AG09309 (cell line): ENCODE measurements at places on chromosomes 1 and 21.

- no peak for DNase-seq
Measured at GRCh38 chr1:181014477-181015250, 8.0 kb downstream of the STX6 start.

DNA sequence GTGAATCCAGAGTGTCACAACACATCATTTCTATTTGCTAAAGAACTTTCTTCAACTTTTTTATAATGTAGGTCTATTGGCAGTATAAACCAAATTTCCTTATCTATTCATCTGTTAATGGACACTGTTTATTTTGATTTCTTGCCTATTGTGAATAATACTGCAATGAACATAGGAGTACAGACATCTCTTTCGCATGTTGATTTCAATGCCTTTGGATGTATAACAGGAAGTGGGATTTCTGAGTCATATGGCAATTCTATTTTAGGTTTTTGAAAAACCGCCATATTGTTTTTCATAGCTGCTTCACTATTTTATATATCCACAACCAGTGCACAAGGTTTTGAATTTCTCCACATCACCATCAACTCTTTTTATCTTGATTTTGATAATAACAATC, 198.7 kb downstream of the KCNT2 start:
- no peak for DNase-seq

DNA sequence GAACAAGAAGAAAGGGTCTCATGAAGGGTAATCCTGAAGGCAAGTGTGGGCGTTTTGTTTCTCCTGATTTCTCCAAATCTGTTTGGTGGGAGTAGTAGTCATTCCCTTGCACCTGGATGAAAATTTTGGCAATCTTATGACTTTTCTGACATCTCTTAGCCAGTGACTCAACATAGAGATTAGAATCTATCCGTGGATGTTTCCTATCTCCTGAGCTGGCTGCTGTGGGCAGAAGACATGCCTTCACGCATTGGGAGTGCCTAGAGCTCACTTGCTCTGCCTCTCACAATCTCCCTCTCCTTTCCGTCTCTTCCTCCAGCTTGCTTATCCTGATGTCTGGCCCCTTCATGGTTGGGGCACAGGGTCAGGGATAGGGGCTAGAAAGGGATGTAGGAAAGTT, 174.2 kb upstream of the NFIA start:
- no peak for DNase-seq

DNA sequence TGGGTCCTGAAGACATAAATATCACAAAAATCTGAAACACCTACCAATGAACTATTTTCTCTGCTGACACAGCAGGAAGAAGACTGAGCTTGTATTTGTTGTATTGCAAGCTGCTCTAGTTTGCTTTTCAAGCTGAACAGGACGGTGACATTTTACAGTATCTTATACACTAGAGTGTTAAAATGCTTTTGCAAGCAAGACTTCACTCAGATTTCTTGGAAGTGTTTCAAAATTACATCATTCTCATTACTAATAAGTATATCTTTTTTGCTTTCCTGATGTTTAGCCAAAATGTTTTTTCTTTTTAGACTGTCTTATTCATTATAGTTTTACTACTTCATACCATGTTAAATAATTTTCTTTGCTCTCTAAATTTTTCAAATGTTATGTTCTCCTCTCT, 427.1 kb upstream of the CXADR start:
- no peak for DNase-seq

DNA sequence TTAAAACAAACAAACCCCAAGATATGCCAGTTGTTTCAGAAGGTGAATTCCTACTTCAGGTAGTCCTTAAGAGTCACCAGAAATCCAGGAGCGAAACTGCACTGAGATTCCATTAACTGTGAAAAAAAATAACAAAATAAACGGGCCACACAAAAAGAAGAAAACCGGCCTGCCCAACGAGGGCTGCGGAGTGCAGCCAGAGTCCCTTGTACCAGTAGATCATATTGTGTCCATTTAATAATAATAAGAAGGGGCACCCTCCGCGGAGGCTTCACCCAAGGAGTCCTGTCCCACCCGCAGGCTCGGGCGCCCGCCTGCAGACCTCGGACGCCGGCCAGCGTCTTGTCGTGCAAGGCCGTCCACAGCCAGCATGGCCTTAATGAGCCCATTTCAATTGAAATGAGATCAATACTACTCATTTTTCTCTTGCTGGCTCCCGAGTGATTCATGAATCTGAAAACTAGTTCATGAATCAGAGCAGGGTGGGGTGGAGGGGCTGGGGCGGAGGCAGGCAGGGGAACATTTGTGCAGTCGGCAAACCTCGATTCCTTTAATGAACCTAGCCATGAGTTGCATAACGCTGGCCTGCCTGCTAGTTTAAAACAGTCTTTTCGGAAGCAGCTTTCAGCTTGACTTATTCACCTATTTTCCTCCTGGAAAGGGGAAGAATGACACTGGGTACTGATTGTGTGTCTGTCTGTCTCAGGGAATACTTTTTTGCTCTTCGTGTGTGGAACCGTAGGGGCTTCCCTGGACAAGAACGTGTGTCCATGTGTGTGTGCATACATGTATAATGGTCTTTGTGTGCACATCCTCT, 113.1 kb upstream of the IRF2BP2 start:
- DNase-seq = peak; percentile 89

DNA sequence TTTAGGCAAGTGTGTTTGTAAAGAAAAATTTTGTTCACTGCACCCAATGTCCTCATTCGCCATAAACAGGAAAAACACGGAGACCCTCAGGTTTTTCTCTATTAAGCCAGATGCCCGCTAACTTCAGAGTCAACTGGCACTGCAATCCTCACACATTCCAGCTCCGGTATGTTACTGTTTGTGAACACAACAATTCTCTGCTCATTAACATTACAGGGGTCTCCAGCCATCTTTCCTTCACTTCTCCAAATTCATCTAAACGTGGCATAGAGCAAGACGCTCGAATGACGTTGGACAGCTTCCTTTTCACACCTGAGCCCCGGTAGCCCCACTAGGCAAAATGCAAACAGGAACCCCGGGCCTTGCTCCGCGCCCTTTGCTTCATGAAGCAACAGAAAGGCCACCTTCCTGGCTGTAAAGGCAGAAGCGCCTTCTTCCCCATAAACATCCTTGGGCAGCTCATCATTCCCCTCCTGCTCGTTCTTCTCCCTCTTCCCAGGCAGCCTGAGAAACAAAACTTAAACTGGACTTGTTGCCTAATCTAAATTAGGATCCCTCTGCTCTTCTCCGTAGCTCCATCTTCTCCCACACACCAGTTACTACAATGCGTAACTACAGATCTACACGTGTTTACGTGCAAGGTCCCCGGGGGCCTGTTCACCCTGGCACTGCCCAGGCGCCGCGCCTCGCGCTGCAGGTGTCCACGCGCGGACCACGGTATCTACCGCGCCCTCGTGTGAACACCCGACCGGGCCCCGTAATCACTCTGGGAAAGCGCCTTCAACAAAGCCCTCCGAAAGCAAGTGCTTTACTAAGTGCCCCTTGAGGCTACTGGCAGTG, 1.2 kb downstream of the LBR start:
- DNase-seq = no peak

DNA sequence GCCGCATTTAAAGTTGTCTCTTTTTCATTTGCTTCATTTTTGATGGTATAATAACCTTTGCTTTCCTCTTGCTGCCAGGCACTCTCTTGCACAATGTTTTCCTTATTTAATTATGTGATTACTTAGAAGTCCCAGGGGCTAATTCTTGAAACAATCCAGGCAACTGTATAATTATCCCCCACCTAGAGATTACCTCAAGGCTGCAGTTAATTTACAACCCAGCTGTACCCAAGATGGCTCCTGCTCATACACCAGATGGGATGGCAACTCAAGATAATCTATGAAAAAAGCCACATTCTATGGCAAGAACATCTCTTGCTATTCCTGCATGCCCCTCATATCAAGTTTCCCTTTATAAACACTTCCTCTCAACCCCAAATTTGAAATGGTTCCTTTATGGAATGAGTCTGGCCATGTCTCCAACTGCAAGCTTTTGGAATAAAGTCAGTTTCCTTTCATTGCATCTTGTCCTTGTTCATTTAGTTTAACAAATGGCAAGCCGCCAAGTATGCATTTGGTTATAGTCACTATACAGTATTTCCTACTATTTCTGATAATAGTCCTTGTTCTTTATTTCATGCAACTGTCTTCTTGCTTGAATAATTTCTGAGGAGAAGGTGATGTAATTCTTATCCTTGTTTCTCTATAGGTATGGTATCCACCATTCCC, 1042.6 kb downstream of the PLA2G4A start:
- no peak for DNase-seq

- DNase-seq = no peak
Measured at GRCh38 chr21:35908311-35909078, 151.8 kb downstream of the SETD4 start.

DNA sequence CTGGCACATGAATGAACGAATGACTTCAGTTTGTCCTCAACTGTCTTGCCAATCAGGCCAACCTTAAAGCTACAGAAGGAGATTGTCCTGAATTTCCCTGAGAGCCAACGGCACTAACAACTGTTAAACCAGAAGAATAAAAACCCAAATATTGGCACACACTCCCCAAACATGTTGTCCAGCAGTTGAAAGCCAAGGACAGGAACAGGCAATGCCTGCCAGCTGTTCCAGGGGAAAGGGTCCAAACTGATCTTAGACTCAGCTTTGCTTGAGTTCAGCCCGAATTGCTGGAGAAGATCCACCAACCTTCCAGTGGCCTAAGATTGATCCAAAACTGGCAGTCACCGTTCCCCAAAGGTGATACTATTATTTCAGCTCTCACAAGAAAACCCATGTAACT, 22.4 kb upstream of the AHCTF1 start:
- no peak for DNase-seq

DNA sequence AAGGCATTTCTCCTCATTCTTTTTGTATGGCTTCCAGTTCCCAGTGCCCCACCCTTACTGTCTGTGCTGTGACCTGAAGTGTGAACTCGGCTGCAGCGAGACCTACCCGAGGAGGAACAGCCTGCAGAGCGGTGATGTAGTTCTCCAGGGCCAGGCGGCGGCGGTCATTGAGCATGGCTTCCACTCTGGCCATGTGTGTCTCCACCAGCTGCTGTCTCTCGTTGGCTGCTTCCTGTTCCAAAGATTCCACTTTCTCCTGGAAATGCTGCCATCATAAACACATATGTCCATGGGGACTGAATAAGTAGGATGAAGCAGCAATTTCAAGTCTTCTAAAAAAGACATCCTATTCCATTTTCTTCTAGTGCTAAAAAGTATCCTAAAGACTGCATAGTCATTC, 195.6 kb downstream of the APP start:
- DNase-seq = no peak

DNA sequence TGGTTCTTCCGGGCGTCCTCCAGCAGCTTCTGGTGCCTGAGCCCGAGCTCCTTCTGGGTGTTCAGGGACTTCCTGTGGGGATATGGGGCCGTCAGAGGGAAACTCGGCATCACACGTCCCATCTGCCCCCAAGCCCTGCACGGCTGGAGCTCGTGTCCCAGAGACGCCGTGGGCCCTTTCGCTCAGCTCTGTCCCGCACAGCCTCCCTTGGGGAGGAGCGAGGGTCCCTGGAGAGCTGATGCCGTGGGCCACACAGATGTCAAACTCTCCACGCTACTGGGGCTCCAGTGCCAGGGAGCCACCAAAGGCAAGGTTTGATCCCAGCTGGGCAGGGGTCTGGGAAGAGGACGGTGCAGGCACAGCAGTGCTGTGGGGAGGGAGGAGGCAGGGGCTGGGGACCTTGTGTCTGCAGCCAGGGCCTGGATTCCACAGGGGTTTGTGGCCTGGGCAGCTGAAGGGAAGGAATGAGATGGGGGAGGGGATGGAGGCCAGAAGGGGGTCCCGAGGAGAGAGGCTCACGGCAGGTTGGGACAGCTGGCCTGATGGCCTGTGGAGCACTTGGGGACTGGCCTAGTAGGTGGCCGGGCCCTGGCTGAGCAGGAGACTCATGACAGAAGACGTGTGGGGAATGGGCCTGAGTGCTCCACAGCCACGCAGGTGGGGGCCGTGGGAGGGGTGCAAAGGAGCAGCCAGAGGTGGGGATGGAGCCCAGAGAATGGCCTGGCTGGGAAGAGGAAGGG, 30.4 kb downstream of the CFAP74 start:
- DNase-seq = no peak

GRCh38 chr1:189962181-189962580, 515.5 kb downstream of the BRINP3 start:
- no peak for DNase-seq
